Daoy (cell line): ENCODE measurements at places on chromosomes 11 and 22. TPM values are rescaled to one million over a fixed set of nuclear protein-coding genes. Genes with fewer than 3 reads are reported as not detected.
A peak's percentile ranks its signal among the peaks of the same experiment; 100 is the strongest.

DNA sequence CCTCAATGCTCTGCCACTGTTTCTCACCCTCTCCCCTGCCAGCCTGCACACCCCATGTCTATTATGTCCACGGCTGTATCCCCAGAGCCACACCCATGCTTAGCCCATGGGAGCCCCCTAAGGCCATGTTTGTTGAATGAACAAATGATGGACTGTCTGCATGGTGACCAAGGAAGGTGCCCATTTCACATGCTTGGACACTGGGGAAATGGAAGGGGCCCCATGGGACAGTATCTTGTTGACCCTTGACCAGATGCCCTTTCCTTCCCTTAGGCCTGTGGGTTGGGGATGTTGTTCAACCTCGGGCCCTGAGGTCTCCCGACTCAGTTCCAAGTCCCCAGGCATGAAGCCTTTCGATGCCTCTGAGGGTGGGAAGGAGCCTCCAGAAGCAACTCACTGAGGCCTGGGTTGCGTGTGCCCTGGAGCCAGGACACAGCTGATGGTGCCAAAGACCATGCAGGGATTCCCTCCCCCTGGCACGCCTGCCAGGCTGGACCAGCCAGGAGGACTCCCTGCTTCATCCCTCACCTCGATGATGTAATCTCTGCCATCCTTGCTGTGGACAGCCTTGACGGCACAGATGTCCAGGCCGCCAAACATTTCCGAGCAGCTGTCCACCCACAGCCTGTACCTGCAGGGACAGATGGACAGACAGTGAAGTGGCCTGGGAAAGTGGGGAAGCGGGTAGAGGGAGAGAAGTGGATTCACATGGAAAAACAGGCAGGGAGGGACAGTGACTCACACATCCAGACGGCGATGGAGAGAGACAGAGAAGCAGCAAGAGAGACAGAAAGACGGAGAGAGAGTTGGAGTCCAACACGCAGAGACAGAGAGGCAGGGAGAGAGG lies 58.9 kb downstream of the FBXO7 start:
- DNase-seq: peak; percentile 60

GRCh38 chr11:77062924-77063323 lies 3.8 kb upstream of the CAPN5 start:
- no peak for DNase-seq

TBX10 gene
- total RNA-seq: not detected in 2 replicates

JAML gene
- total RNA-seq: not detected in 2 replicates
